ENCODE measurements at places on chromosomes 4 and X. TPM values are rescaled to one million over a fixed set of nuclear protein-coding genes. Genes with fewer than 3 reads are reported as not detected.

DNA sequence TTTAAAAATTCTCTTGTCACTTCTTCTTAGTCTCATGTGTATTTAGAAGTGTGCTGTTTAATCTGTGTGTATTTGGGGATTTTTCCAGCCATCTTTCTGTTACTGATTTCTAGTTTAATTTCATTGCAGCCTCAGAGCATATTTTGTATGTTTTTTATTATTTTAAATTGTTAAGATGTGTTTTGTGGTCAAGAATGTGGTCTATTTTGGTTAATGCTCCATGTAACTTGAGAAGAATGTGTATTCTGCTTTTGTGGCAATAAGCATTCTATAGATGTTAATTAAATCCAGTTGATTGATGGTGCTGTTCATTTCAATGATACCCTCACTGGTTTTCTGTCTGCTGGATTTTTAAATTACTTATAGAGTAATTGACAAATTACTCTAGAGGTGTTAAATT is 38.9 kb downstream of the ANXA10 start:
- DNase-seq: no peak

DNA sequence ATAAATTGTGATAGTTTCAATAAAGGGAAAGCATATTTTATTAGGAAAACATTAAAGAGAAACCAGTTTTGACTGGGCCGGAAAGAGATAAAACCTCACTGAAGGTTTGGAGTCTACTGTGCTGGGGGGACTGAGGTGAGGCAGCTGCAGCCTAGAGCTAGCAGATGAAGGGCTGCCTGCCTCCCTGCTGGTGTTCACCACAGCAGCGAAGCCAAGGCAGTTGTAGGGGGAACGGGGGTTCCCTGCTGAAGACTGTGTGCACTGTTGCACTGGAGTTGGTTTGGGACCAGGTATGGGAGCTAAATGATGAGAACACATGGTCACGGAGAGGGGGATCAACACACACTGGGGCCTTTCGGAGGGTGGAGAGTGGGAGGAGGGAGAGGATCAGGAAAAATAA is 546.5 kb upstream of the SMIM31 start:
- no peak for DNase-seq

- no peak for DNase-seq
Observed at GRCh38 chr4:108783665-108784463, 21.0 kb upstream of the ETNPPL start.

DNA sequence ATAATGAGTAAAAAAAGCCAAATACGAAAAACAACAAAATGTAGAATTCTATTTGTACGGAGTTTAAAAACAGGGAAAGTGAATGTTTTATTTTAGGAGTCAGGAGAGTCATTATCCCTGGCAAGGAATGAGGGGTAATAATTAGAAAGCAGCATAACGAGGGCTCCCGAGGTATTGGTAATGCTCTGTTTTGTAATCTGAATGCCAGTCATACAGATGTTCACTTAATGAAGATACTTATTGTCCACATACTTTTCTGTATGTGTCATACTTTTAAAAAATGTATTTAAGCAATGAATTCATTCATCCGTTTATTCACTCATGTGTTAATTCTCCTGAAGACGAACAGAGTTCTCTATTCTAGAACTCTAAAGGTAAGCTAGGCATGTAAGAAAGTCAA is 87.8 kb upstream of the BMP2K start:
- no peak for DNase-seq

DNA sequence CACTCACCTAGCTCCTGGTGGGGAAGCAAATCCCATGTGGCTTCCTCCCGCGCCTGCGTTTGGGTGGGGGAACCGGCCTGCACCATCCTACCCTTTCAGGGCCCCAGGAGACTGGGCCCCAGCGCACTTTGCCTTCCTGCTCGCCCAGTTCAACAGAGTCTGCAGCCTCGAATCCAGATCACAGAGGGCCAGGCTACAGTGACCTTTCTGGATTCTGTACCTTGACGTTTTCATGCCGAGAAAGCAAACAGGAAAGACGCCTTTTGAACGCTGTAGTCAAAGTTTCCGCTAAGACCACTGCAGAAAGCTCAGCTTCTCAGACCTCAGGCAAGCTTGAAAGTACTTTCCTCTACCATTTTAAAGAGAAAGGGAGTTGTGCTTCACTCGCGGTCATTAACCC is 7.4 kb upstream of the BEND2 start:
- DNase-seq: no peak

GRCh38 chrX:136665258-136665900 is 17.4 kb downstream of the CD40LG start:
- no peak for DNase-seq

GRCh38 chr4:108446556-108446955 is 173.8 kb upstream of the RPL34 start:
- DNase-seq: no peak

The HERC6 gene
- polyA plus RNA-seq: 3.1 TPM

The RBM46 gene
- polyA plus RNA-seq: 0.01 TPM

The POLA1 gene
- polyA plus RNA-seq: 2.5 TPM

The ASB12 gene
- polyA plus RNA-seq: not detected

The MAP9 gene
- 7.4 TPM for polyA plus RNA-seq

Measured in BJ (cell line).